ENCODE measurements at places on chromosomes 3 and 15.
A peak's percentile ranks its signal among the peaks of the same experiment; 100 is the strongest.

DNA sequence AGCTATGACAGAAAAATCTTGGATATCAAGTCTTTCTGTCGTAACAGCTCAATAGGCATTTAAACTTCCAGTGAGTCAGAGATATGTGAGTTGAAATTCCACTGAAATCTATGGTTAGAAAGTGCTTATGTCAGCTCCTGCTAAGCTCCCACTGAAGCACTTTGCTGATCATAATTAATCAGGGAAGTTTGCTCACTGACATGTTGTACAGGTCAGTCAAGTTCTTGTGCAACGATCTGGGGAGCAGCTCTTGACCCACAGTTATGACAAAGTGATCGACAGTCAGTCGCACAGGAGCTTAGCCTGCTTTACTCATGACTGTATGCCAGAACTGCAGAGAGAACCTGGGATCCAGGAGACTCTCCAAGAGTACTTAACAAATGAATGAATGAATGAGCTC is 453.5 kb downstream of the SOX2 start:
- DNase-seq: no peak

DNA sequence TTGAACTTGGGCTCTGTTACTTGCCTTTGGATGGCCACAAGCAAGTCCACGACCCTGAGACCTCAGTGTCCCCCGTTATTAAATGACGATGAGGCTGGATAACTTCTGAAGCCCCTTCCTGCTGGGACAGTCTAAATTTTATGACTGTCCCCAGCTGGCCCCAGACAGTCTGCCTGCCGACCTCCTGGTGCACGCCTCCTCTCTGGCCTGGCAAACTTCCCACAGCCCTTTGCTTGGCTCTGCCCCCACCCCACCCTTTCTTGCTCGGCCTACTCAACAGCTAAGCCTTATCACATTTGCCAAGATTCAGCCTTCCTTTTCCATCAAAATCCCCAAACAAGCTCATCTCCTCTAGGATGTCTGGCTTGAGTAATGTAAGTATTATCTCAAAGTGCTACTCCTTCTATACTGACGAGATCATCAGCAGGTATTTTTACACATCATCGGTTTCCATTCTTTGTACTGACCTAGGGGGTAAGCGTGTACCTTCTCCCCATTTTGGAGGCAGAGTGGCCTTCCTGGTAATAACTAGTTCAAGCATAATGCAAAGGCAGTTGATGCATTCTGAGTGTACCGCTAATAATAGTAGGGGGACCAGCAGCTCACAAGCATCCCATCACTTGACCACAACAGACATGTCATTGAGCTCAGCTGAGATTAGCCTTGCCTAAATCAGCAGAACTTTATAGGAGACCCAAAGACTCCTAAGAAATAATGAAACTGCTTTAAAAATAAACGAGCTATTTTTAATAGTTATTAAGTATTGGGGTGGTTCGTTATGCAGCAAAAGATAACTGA is 120.8 kb upstream of the HACD2 start:
- DNase-seq: no peak

GRCh38 chr3:20099060-20099459 is 58.8 kb downstream of the KAT2B start:
- DNase-seq: no peak

DNA sequence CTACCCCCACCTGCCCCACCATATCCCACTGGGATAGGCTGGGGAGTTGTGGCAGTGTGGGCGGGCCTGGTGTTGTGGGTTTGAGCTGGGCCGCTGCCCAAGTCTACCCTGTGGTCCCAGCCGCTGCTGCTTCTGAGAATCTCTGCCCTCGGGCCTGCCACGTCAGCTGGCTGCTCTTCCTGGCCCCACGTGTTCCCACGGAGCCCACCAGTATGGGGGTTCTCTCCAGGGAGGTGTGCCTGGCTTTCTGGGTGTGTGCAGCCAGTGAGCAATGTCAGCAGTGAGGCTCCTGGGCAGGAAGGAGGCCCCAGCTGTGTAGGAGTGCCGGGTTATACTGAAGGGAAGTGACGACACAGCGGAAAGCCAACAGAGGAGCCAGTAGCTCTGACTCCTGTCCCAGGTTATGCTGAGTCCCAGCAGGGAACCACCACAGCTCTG is 10.5 kb downstream of the GNAI2 start:
- DNase-seq: peak; percentile 50

- no peak for DNase-seq
Observed at GRCh38 chr3:141865101-141865500, 11.3 kb upstream of the ATP1B3 start.
